ENCODE measurements at places on chromosomes 13 and 19.

DNA sequence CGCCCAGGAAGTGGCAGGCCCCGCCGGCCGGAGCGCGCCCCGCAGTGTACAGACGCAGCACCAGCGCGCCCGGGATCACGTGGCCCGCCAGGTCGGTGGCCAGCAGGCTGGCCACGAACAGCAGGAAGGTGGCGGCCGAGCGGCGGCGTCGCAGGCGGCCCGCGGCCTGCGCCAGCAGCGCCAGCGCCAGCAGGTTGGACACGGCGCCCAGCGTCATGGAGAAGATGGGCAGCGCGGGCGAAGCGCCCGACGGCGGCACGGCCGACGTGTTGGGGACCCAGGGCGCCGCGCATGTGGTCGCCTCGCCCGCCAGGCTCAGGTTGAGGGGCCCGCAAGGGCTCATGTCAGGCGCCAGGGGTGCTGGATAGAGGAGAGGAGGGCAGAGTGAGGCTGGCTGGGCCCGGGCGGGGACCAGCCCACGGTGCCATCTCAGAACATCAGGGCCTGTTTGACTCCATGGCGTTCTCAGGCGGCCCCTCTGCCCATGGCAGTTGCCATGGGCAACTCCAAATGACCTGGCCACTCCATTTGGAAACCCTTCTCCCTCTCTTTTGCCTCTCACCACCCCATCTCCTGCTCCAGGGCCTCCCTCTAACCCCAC lies 1.1 kb downstream of the PTGER1 start:
- no peak for DNase-seq

DNA sequence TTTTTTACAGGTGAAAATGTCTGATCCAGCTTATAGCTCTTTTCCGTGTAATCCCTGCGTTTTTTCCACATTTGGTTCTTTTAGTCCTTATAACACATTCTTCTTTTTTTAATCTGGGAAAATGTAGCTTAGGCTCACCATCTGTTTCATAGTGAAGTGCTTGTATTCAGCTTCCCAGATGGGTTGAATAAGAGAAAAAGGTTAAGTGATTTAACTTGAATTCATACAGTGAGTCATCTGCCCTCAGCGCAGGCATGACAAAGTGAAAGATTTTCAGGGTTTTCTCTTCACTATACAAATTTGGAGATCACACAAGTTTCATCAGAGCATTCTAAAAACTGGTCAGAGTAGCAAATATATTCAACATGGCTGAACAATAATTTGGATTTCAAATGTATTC lies 224.8 kb downstream of the SPRY2 start:
- no peak for DNase-seq

GRCh38 chr13:35598233-35598632 lies 121.7 kb upstream of the MAB21L1 start:
- DNase-seq, result no peak

- DNase-seq, result no peak
Observed at GRCh38 chr19:4366666-4367335, 23.4 kb downstream of the MPND start.

- no peak for DNase-seq
Observed at GRCh38 chr19:50398675-50399367, 14.7 kb downstream of the POLD1 start.

DNA sequence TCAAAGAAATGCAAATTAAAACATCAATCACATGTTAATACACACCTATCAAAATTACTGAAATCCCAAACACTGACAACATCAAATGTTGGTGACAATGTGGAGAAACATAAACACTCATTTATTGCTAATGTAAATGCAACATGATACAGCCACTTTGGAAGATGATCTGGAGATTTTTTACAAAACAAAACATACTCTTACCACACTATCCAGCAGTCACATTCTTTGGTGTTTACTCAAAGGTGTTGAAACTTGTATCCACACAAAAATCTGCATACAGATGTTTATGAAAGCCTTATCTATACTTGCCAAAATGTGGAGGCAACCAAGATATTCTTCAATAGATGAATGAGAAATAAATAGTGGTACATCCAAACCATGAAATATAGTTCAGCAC lies 1219.5 kb upstream of the PCDH20 start:
- no peak for DNase-seq

DNA sequence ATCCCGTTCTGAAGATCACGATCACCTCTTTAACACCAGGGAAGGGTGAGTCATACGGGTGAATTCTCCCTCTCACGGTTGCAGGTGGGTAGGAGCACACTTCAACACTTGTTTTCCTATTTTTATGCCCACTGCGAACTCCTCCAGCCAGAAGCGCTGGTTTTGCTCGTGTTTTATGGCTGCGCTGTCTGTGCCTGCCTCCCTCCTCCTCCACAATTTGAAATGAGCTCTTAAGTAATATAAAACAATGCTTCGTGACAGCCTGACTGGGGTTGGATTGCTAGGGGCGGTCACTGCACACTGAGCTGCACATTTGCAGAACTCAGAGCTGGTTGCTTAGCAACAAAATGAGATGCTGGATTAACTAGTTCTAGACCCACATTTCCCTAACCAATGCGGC lies 12.9 kb downstream of the CCDC70 start:
- DNase-seq, result no peak

DNA sequence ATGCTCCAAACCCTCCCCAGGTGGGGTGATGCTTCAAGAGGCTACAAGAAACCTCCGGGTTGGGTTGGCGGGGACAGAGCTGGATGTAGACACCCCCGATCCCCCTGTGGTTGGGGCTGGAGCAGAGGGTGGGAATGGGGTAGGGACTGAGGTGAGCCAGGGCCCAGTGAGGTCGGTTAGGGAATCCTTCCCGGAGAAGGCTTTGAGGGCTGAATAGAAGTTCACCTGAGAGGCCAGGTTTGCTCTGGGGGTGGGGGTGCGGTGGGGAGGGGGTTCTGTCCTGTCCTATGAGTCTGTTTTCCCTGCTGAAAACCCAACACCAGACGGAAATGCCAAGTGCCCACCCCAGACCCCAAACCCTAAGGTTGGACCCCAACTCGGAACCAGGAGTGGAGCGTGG lies 69.1 kb downstream of the CELF5 start:
- DNase-seq, result no peak

- no peak for DNase-seq
Observed at GRCh38 chr13:111404746-111405145, 84.3 kb downstream of the TEX29 start.

- no peak for DNase-seq
Observed at GRCh38 chr19:36225219-36225892, 10.4 kb downstream of the ZNF146 start.

DNA sequence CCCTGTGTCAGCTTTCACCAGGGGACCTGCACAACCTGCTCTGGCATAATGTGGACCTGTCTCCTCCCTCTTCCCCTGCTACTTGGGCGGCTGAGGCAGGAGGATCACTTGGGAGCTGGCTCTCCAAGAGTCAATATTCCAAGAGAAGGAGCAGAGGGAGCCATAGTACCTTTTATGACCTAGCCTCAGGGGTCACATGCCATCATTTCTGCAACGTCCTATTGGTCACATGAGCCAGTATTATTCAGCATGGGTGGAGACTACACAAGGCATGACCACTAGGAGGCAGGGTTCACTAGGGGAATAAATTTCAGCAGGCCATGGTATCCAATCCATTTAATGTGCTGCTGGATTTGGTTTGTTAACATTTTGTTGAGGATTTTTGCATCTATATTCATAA lies 12.0 kb upstream of the SHFL start:
- DNase-seq, result no peak

DNA sequence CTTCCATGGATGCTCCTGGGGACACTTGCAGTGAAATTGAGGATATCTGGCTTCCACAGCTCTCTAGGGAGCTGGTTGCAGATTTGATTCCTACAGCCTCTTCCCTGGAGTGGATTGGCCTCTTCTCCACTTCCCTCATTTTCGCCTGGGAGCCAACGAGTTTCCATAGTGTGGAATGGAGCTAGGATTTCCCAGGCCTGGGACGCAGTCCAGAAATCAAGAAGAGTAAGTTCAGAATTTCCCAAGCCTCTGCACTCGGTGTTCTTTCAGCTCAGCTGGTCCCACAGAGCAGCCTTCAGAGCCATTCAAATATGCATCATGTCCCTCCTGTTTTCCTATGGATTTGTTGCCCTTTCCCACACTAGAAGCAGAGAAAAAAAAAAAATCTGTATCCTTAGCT lies 68.2 kb downstream of the RAP2A start:
- no peak for DNase-seq

- DNase-seq, result no peak
Observed at GRCh38 chr19:18683958-18684641, 620 bp downstream of the CRTC1 start.

DNA sequence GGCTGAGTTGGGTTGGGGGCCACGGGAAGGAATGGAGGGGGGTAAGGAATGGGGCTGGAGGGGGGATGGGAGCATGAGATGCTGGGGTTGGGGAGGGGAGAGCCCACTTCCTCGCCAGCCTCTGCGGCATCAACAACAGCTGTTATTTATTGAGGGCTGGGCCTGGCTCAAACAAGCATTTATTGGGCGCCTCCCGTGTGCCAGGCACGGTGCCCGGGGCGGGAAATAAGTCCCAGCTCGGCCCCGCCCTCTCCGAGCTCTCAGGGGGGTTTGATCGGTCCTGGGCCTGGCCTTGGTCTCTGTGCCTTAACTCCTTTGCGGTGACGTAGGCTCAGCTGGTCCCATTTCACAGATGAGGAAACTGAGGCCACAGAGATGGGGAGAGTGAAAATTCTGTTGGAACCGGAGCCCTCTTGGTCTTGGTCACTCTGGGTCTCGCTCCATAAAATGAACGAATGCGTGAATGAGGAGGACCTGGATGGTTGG lies 919 bp upstream of the ADAMTS10 start:
- no peak for DNase-seq

DNA sequence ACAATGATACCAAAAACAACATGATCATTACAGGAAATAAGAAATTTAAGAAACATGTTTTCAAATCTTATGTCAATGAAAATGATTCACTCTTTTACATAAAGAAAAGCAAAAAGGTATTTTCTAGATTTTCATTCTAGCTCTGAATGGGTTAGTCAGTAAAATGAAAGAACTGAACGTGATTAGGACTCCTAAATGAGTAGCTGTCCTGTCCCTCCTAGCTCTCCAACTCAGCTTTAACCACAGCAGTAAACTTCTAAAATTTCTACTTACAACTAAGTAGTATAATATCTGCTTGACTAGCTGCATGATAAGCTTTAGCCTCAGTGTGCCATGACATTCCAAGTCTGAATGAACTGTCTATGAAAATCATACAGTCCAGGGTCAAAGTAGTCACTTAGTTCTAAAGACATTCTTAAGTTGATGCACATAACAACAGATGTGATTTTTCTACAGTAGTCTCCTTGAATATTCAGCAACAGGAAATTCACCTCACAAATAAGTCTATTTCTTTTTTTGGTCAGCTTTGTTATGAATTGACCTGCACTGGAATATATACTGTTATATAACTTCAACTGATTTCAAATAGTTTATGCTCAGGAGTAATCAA lies 136.4 kb downstream of the MYCBP2 start:
- no peak for DNase-seq

GRCh38 chr13:28035146-28035782 lies 46.8 kb upstream of the URAD start:
- no peak for DNase-seq

- no peak for DNase-seq
Observed at GRCh38 chr19:58479303-58479702, 3.2 kb downstream of the ZNF446 start.

DNA sequence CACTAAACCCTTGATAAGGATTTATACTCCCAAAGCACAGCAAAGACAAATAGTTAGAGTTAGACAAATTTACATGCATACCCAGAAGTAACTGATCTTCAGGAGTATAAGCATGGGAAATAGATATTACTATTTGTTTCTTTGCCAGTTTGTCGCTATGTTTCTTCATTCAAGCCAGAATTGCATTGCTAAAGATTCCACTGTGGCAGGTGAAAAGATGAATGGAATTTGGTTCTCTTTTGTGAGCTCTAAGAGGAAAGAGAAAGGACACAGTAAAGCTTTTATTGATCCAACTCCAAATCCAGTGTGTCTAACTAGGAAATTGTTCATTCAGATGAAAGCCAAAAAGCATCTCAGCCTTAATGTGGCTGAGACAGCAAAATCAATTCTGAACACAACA lies 292.3 kb upstream of the SPRY2 start:
- DNase-seq, result no peak

GRCh38 chr19:30492586-30493270 lies 120.5 kb downstream of the ZNF536 start:
- no peak for DNase-seq
